ENCODE measurements at places on chromosomes 3 and 15. TPM values are rescaled to one million over a fixed set of nuclear protein-coding genes. Genes with fewer than 3 reads are reported as not detected.

DNA sequence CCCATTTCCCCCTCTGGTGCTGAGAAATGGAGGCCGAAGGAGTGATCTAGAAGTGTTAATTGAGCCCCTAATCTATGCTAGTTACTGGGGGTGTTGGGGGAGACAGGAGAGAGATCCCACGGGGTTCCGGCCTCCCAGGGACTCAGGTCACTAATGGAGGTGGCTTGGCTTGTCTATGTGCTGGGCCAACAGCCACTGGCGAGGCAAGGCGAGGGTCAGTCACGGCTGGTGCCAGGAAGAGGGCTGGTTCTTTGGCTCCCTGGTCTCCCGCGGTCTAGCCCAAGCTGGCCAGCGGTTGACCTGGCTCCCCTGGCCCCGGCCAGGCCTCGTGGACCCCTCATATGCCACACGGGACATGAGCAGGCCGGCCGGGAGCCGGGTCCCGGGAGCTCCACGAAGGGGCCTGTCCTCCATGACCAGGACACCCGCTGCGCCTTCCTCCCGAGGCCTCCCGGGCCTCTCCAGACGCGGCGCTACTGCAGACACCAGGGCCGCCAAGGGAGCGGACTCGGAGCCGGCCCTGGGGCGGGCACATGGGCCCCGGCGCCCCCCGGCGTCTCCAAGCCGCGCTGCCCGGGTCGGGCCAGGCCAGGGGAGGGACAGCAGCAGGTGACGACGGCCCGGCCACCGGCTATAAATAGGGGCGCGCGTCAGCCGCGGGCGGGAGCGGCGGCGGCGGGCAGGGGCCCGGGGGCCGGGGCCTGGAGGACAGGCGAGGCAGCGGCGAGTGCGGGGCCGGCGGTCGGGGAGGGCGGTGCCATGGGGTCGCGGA is at the start of gene ALPK3:
Gene ALPK3 (plus strand): TSS at position 663 of the 772 bp plus-strand sequence. CDS start 97 bp downstream, at position 760.
- DNase-seq, result peak; percentile 56

- peak; percentile 69 for DNase-seq
Observed at GRCh38 chr3:173584838-173585831, 187.6 kb downstream of the NLGN1 start.

DNA sequence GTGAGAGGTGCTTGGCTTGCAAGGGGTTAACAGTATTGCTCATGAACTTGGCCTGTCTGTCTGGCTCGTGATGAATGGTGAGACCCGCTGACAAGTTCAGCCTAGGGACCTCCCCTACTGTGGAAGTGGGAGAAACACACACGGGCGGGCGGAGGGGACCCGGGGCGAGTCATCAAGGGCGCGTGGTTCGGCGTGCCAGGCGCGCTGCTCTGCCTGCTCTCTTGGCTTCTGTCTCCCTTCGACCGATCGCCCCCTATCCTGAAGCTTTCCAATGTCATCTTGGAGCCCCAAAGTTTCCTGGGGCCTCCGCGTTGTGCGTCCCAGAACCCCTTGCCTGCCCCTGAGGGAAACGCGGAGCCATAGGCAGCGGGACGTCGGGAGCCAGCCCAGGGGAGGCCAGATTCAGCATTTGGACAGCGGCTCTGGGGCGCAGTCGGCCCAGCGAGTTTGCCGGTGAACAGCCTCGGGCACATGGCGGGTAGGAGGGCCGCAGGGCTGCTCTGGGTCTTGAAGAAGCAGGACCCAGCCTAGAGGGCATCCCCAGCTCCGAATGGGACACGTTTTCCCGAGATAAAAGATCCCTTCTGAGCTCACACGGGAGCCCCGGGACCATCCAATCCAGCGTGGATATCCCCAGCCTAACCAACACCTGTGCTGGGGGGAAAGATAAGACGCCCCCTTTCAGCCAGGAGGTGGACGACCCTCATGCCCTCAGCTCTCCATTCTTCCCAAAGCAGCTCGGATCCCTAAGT is 27.0 kb upstream of the POLG start:
- peak; percentile 58 for DNase-seq

- no peak for DNase-seq
Observed at GRCh38 chr3:72634128-72634527, 214.1 kb downstream of the SHQ1 start.

DNA sequence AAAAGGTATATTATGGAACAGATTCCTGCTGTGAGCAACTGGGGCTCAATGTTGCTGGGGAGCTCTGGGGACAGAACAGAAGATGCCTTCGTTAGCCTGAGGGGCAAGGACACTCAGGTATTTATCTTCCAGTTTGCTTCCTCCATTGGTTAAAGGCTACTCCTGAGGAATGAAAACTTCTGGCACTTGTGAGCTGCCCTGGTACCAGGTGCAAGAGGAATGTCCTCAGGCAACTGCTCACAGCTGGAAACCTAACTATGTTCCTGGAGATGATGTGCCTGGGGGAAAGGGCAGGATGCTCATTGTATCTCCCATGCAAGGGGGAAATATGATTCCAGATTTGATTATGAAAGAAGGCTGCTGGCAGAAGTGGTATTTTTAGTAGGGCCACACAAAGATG is 54.0 kb upstream of the BBX start:
- DNase-seq, result no peak

DNA sequence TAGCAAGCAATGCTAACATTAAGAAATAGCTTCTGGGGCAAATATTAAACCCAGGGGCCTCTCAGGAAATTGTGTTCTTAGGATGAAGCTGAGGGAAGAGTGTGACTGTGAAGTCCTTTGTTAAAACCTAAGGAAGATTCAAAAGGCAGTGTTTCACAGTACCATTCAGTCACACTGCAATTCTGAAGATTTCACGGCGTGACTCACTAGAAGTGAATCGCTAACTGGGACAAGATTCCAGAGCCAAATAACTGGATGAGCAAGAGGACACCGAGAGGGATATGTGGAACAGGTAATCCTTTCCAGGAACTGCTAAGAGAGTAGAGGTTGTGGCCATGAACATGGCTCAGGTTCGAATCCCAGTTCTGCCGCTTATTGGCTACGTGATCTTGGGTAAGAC is 61.8 kb upstream of the SMAD3 start:
- no peak for DNase-seq

GRCh38 chr3:197234947-197235914 is 63.2 kb downstream of the DLG1 start:
- no peak for DNase-seq

GRCh38 chr3:39937874-39938273 is 128.5 kb downstream of the MYRIP start:
- DNase-seq, result peak; percentile 20

DNA sequence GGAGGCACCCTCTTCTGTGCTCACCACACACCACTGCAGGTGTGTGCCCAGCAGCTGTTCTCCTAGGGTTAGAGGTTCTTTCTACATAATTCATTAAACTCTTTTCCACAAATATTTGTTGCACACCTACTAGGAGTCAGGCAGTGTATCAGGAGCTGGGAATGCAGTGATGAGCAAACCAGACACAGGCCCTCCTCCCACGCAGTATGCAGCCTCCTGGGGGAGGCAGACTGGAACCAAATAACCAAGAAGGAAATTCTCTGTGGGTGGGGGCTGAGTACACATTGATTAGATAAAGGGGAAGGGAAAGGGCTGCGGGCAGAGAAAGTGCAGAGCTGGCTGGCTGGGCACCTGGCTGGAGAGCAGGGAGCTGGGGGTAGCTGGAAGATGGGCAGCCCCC is 18.5 kb upstream of the C3orf22 start:
- no peak for DNase-seq

GRCh38 chr15:51579012-51579411 is 43.6 kb downstream of the DMXL2 start:
- DNase-seq, result no peak

DNA sequence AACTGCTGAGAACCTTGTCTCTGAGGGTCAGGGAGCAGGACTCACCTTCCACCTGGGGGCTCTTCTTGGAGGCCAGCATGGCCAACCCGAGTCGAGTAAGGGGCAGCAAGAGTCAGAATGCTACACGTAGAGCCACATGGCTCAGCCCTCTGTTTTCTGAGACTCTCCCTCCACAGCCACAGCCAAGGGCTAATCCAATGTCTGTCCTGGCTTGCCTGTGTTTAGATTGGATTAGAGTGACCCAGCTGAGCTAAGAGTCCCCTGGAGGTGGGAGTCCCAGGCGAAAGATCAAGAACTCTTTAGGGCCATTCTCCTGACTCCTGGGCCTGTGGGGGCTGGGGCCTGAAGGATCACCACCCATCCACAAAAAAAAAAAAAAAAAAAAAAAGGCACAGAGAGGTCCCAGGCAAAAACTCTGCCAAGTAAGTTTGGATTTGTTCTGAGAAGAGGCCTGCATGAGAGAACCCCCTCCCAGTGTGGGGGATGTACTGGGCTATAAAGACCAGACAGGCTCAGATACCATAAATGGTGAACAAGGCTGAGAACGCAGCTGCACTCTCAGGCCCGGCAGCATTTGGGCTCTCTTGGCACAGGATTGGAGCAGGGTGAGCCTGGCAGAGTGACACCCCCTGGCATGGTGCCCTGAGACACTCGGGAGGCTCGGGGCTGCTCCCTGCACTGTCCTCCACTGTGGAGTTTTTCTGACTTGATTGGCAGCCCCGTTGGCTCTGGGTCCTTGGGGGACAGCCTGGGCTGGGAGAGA is 88.0 kb upstream of the OSBPL11 start:
- no peak for DNase-seq

DNA sequence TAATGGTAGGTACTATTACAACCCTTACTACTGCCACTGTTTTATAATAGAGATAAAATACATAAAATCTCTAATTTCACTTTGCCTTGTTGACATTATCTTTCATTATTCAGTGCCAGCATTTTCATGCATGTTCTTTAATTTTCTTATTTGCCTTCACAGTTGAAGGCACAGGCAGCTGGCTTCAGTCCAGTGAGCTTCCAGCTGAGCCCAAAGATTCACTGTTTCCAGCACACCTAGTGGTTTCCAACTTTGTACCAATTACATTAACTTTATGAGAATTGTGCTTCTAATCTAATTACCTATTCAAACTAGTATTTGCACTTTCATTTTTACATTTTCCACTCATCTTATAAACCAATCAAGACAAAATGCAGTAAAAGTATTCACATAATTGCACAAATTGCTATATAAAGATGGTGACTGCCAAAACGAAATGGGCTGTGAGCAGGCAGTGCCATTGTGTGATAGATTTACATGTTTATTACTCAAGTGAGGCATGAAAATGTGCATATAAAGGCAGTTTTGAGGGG is 228.3 kb downstream of the MFSD1 start:
- no peak for DNase-seq

CA12 gene
- 1.8 TPM for total RNA-seq

MB21D2 gene
- 7.4 TPM for total RNA-seq

SPESP1 gene
- 3.0 TPM for total RNA-seq

GOLGA8S gene
- 0.55 TPM for total RNA-seq

RTP4 gene
- 0.22 TPM for total RNA-seq

Measured in endothelial cell of umbilical vein (primary cell).